ENCODE measurements at places on chromosomes 7 and 10.

DNA sequence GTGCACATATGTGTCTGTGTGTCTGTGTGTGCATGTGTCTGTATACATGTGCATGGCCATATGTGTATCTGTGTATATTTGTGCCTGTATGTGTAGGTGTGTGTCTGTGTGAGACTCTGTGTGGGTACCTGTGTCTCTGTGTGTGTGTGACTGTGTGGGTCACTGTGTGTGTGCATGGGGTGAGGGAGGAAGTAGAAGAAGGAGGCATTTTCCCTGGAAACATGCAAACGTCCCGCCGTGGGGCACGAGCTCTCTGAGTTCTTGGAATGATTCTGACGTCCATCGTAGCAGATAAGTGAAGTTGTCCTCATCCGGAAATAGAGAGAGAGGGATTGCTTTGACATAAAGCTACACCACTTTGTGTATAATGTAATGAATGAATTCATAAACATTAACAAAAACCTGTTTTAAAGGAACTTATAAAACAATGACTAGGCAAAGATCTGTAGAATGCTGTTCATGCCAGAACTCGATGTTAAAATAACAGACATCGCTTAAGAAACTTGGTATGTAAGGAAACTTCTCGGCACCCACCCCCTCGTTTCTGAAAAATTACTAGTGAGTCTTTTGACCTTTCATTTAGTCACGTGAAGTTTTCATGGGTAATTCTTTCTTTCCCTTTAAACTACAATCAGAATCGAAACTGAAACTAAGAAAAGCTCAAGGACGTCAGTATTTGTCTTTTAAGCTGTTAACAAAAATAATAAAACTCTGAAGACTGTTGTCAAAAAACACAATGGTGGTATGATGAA is 43.6 kb upstream of the KLF6 start:
- DNase-seq = peak; percentile 65

GRCh38 chr10:98131619-98132018 is 2.8 kb upstream of the R3HCC1L start:
- no peak for DNase-seq

DNA sequence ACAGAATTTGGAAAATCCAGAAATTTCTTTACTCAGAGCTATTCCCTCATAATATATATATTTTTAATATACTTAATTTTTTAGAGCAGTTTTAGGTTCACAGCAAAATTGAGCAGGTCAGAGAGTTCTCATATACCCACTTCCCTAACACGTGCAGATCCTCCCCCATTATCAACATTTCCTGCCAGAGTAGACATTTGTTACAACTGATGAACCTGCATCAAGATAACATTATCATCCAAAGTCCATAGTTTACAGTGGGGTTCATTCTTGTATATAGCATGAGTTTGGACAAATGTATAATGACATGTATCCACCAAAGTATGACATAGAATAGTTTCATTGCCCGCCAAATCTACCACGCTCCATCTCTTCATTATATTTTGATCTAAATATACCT is 170.0 kb downstream of the PTEN start:
- no peak for DNase-seq

GRCh38 chr10:110357252-110357780 is 52.6 kb upstream of the SMNDC1 start:
- peak; percentile 85 for DNase-seq

GRCh38 chr7:22879709-22880306 is 57.2 kb upstream of the TOMM7 start:
- DNase-seq = no peak

GRCh38 chr7:80679921-80680907 is 41.8 kb downstream of the CD36 start:
- DNase-seq = no peak

- no peak for DNase-seq
Measured at GRCh38 chr10:101458869-101459268, 104.9 kb downstream of the BTRC start.

GRCh38 chr10:17181751-17182150 is 19.7 kb downstream of the TRDMT1 start:
- DNase-seq = no peak

DNA sequence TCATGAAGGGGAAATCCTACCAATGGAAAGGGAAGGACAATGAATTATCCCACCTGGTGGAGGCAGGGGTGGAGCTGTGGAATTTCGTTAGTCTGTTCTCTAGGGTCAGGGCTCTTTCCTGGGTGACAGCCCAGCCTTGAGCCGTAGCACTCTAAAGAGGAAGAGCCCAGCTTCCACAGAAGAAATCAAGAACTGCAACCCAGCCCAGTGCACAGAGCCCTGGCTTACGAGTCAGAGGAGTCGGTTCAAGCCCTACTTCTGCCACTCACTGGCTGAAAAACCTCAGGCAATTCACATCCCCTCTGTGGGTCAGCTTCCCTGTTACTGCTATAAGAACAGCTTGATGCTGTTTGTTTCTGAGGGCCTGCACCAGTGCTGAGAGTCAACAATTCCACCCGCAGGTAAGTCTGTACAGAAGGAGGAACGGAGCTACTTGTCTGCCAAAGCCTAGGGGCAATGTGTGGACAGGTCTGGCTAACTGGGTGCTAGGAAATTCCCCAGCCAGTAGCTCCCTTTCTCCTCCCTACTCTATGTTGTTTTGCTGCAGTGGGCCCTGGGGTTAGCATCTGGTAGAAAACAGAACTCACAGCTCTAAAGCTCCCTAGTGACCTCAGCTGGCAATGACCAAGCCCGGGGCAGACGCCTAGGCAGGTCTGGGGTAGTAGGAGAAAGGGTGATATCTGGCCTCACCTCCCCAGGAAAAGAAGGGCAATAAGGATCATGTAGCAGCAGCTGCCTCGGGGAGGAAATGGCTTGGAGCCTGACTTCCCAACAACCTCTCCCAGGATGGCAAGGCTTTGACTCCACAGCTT is 3.3 kb downstream of the AVPI1 start:
- peak; percentile 48 for DNase-seq
